ENCODE measurements at places on chromosomes 13 and 19. TPM values are rescaled to one million over a fixed set of nuclear protein-coding genes. Genes with fewer than 3 reads are reported as not detected.

- no peaks in the 10 kb centered on the region for H3K36me3 ChIP-seq
- no peaks in the 10 kb centered on the region for H3K27me3 ChIP-seq
- H3K27ac ChIP-seq: peak overlapping the region; percentile 88
- peak overlapping the region; percentile 73 for H3K4me3 ChIP-seq
Observed at GRCh38 chr19:52140032-52140710, 433 bp upstream of the ZNF616 start.

- peaks cover 24% of the 10 kb centered on the region for H3K4me1 ChIP-seq
- no peaks in the 10 kb centered on the region for H3K36me3 ChIP-seq
- no peak for DNase-seq
- H3K4me3 ChIP-seq: peak within 1 kb of the TSS; percentile 69
Observed at GRCh38 chr19:12886969-12887747, at the start of gene KLF1. Gene KLF1, minus strand, starts transcription at chr19:12887201. Its CDS starts 61 bp downstream, at chr19:12887140.

GRCh38 chr13:96426167-96426566 is 336.3 kb downstream of the HS6ST3 start:
- no peak for DNase-seq
- no peak overlapping the region for H3K27ac ChIP-seq
- H3K4me1 ChIP-seq: no peaks in the 10 kb centered on the region

GRCh38 chr19:31402529-31403316 is 53.5 kb upstream of the TSHZ3 start:
- no peaks in the 10 kb centered on the region for H3K27me3 ChIP-seq
- DNase-seq: no peak
- no peak overlapping the region for H3K27ac ChIP-seq
- H3K4me3 ChIP-seq: no peak overlapping the region

DNA sequence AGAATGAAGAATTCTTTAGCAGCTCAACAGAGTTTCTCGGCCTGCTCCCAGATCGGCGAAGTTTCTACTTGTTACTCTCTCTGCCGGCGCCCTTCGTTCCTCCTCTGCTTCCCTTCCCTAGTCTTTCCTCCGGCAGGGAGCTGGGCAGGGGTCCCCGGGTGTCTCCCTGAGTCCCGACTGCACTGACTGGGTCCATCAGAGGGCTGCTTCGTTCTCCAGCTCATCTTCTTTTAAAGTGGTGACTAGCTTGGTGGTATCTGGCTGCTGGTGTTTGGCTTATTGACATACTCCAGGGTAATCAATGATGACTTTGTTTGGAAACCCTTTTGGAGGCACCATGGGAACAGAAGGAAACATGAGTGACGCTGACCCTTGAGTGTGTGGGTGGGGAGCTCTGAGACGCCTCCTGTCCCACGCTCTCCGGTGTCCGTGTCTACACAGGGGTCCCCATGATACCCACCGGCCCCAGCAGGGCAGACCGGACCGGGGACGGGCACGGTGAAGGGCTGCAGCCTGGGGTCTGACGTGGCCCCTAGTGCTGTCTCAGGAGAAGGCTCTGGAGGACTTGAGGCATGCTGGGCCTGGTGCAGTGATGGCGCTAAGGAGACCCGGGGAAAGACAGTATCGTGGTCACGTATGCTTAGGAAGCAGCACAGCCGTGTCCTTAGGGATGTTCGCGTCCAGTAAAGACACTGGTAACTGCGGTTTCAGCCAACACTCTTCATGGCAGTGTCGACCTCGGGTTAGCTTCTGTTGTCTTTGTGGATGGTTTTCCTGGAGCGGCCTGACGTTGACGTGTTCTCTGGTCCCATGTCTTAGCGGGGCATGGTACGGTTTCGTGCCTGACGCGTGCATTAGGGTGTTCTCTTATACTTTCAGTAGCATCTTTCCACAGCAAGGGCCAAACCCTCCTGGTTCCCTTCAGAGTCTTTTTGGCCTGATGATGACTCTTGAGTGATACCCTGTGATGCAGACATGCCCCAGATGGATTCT is 23.8 kb downstream of the NAXD start:
- no peak for DNase-seq
- peaks cover 98% of the 10 kb centered on the region for H3K36me3 ChIP-seq
- H3K27ac ChIP-seq: no peak overlapping the region
- H3K27me3 ChIP-seq: no peaks in the 10 kb centered on the region
- H3K4me3 ChIP-seq: no peak overlapping the region
- no peaks in the 10 kb centered on the region for H3K4me1 ChIP-seq

The GJB2 gene
- total RNA-seq: 25.7 TPM

The AP1M2 gene
- 79.7 TPM for total RNA-seq
